Activated CD8-positive, alpha-beta memory T cell treated with anti-CD3 and anti-CD28 coated beads, Interleukin-2, amount 10 ng/mL, durations not matched to agents 7 days and 5 days (primary cell): ENCODE measurements at places on chromosomes 4 and X. TPM values are rescaled to one million over a fixed set of nuclear protein-coding genes. Genes with fewer than 3 reads are reported as not detected.
A peak's percentile ranks its signal among the peaks of the same experiment; 100 is the strongest.

DNA sequence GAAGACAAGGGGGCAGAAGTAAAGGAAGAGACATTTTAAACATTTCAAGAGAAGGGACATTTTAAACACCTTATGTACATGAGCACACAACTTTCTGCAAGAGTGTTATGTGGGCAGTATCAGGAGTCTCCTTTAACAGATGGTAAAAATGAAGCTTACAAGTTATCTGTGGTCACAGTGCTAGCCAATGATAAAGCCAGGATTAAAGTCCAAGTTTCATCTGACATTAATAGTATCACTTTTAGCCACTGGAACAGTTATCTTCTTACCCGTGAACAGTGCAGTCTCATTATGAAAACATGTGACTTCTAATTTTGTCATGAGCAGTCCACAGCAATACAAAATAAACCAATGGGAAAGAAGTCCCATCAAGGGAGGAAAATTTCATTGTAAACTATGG, 627.9 kb upstream of the AGA start:
- H3K27ac ChIP-seq, result no peak overlapping the region
- no peak overlapping the region for H3K4me3 ChIP-seq
- no peak for DNase-seq
- H3K27me3 ChIP-seq, result no peaks in the 10 kb centered on the region
- no peaks in the 10 kb centered on the region for H3K36me3 ChIP-seq

STOX2 gene
- total RNA-seq, result not detected

DYNLT3 gene
- total RNA-seq, result 12.7 TPM

- no peaks in the 10 kb centered on the region for H3K36me3 ChIP-seq
- no peaks in the 10 kb centered on the region for H3K27me3 ChIP-seq
- H3K27ac ChIP-seq, result no peak overlapping the region
- no peak overlapping the region for H3K4me3 ChIP-seq
- DNase-seq, result no peak
Measured at GRCh38 chr4:181416966-181417365, 826.2 kb upstream of the TENM3 start.

MAGEB1 gene
- total RNA-seq, result not detected

STIM2 gene
- total RNA-seq, result 66.3 TPM

DNA sequence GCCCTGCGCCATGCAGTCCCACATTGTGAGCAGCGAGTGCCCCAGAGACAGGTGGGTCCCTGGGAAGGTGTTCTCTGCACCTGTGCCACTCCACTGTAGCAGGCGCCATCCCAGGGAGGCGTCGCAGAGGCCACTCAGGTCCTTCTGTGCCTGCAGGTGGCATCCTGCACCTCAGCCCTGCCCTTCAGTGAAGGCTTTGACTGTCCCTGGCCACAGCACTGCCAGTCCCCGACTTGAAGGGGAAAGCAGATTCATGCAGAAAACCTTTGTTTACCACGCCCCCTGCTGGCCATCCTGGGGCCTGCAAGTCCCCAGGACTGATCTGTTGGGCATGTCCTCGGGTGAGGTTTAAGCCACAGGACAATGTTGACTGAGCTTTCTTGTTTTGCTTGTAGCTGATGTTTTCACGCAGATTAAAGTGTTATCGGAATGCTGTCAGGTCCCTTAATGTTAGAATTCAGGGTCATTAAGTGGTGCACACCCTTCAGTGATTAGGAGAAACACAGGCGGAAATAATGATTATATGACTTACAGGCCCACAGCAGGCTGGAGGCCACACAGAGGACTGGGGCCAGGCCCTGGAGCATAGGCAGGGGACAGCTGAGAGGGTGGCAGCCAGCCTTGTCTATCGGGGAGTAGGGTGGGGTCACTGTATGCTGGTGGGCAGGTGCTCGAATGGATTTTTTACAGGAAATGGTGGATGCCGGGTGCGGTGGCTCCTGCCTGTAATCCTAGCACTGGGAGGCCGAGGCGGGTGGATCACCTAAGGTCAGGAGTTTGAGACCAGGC, 5.0 kb downstream of the TACC3 start:
- H3K27ac ChIP-seq, result peak overlapping the region; percentile 74
- peaks cover 69% of the 10 kb centered on the region for H3K4me1 ChIP-seq
- H3K36me3 ChIP-seq, result peaks cover 81% of the 10 kb centered on the region
- H3K27me3 ChIP-seq, result no peaks in the 10 kb centered on the region

DNA sequence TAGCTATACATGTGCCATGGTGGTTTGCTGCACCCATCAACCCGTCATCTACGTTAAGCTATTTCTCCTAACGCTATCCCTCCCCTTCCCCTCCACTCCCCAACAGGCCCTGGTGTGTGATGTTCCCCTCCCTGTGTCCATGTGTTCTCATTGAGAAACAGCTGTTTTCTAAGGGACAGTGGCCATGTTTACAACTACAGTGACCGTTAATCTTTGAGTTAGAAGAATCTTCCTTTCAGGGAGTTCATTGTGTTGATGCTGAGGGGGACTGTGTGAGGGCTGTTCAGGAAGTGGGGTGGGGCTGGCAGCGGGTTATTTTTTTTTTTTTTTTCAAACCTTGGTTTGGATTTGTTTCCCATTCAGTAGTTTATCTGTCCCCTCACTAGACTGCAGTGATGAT, 179.9 kb downstream of the NHS start:
- no peak overlapping the region for H3K4me3 ChIP-seq
- no peaks in the 10 kb centered on the region for H3K4me1 ChIP-seq
- H3K27me3 ChIP-seq, result no peaks in the 10 kb centered on the region
- no peak for DNase-seq
- H3K36me3 ChIP-seq, result no peaks in the 10 kb centered on the region

DNA sequence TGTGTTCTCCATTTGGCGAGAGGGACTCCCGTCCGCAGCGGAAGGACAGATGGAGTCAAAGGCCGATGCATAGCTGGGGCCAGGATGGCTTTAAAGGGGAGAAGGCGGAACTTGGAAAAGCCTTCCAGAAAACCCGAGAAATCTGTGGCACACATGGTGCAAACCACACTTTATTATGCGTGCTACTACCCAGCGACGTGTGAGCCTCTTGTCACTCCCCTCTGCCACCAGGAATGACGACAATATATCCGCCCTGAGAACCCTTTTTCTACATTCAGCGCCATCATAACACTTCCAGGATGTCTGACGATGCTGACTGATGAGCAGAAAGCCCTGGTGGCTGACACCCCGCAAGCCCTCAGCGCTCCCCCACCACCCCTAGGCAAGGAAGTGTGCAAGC, 689 bp upstream of the DCHS2 start:
- H3K27me3 ChIP-seq, result peaks cover 83% of the 10 kb centered on the region
- H3K36me3 ChIP-seq, result no peaks in the 10 kb centered on the region
- H3K27ac ChIP-seq, result no peak overlapping the region
- H3K4me3 ChIP-seq, result peak overlapping the region; percentile 40
- no peak for DNase-seq
- peaks cover 21% of the 10 kb centered on the region for H3K4me1 ChIP-seq

DNA sequence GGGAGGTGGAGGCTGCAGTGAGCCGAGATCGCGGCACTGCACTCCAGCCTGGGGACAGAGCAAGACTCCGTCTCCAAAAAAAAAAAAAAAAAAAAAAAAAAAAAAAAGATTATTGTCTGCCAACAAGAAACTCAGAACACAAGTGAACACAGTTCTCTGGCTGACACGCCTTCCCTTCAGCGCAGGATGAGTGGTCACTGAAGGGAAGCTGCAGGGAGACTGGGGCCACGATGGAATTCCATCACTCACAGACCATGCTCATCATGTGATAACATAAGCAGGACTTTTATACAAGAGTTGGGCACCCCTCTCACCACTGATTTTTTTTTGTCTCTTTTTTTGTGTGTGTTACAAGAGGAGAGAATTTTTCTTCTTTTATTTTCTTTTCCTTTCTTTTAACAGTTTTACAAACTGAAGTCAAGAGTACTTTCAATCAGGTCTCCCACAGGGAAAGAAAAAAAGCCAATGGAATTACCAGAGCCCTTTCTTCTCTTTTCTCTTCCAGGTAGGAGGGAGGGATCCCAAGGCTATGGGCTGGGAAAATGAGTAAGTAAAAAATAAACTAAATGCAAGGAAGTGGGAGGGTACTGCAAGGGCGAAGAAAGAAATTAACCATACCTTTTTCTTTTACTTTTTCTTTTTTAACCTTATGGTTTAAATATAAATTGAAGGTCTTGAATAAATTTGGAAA, 435.6 kb downstream of the GPM6A start:
- H3K27me3 ChIP-seq, result no peaks in the 10 kb centered on the region
- no peak overlapping the region for H3K27ac ChIP-seq
- no peaks in the 10 kb centered on the region for H3K36me3 ChIP-seq
- no peaks in the 10 kb centered on the region for H3K4me1 ChIP-seq

LAS1L gene
- 51.2 TPM for total RNA-seq
